ENCODE measurements at places on chromosomes 4 and X.

DNA sequence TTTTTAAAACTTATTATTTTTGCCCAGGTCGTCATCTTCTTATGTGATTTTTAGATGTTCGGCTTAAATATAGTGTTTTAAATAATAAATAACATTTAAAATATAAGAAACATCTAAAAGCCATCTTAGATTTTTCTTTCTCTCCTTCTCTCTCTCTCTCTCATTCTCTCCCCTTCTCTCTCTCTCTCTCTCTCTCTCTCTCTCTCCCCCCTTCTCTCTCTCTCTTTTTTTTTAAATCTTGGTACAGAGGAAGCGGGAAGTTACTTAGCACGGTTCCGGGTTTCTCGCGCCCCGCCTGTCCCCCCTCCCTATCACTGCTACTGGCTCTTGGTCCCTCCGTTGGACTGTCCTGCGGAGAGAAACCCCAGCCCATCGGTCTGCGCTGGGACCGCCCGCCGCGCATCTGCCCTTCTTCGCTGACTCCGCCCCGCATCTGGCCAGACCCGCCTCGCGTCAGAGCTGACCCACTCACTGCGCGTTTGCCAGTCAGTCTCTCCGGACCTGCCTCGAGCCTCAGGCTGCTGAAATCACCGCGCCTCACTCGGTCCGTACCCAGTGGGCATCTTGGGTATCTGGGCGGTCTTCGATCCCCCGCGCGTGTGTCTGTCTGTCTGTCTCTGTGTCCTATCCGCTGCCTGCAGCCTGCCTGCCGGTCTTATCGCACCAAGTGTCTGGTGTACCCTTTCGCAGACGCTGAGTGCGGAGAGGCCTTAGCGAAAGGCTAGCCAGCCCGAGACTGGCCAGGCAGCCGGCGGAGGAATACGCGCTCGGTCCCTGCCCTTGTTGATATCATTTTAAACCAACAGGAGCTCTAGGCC lies at the start of gene PABPC5:
TSS of gene PABPC5 (plus strand) at position 489 of the 818 bp plus-strand sequence. CDS start 739 bp downstream, outside the sequence.
- peaks cover 4% of the 10 kb centered on the region for H3K4me1 ChIP-seq
- H3K4me3 ChIP-seq = peak within 1 kb of the TSS; percentile 15
- H3K36me3 ChIP-seq = no peaks in the 10 kb centered on the region
- no peak within 1 kb of the TSS for H3K27ac ChIP-seq
- H3K27me3 ChIP-seq = peaks cover 26% of the 10 kb centered on the region

GRCh38 chrX:126265116-126265515 lies 99.0 kb upstream of the DCAF12L2 start:
- H3K27me3 ChIP-seq = no peaks in the 10 kb centered on the region
- H3K4me3 ChIP-seq = no peak overlapping the region
- H3K27ac ChIP-seq = no peak overlapping the region
- no peaks in the 10 kb centered on the region for H3K4me1 ChIP-seq
- DNase-seq = no peak
- H3K36me3 ChIP-seq = no peaks in the 10 kb centered on the region

GRCh38 chrX:138931212-138931611 lies 219.7 kb upstream of the FGF13 start:
- peaks cover 31% of the 10 kb centered on the region for H3K27me3 ChIP-seq
- H3K4me1 ChIP-seq = no peaks in the 10 kb centered on the region

GRCh38 chr4:24774452-24774851 lies 20.9 kb upstream of the SOD3 start:
- peaks cover 3% of the 10 kb centered on the region for H3K27me3 ChIP-seq
- DNase-seq = no peak
- no peaks in the 10 kb centered on the region for H3K36me3 ChIP-seq
- peaks cover 7% of the 10 kb centered on the region for H3K4me1 ChIP-seq
- no peak overlapping the region for H3K27ac ChIP-seq
- H3K4me3 ChIP-seq = no peak overlapping the region

DNA sequence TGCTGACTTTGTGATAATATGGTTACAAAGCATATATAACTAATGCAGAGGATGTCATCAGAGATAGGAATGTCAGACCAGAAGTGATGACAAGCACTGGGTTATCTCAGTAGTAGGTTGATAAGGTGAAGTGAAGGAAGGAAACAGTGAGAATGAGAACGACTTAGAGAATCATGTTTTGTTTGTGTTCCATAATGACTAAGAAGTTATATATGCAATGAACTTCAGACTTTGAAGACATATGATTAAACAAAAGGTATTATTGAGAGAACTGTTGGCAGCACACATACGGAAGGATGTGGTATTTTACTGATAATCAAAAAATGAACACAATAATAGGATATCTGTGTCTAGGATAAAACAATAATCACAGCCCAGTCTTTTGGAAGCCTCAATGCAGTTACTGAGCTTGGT lies 18.3 kb upstream of the HHIP start:
- no peaks in the 10 kb centered on the region for H3K4me1 ChIP-seq
- peaks cover 3% of the 10 kb centered on the region for H3K27me3 ChIP-seq
- no peak for DNase-seq
- no peaks in the 10 kb centered on the region for H3K36me3 ChIP-seq

DNA sequence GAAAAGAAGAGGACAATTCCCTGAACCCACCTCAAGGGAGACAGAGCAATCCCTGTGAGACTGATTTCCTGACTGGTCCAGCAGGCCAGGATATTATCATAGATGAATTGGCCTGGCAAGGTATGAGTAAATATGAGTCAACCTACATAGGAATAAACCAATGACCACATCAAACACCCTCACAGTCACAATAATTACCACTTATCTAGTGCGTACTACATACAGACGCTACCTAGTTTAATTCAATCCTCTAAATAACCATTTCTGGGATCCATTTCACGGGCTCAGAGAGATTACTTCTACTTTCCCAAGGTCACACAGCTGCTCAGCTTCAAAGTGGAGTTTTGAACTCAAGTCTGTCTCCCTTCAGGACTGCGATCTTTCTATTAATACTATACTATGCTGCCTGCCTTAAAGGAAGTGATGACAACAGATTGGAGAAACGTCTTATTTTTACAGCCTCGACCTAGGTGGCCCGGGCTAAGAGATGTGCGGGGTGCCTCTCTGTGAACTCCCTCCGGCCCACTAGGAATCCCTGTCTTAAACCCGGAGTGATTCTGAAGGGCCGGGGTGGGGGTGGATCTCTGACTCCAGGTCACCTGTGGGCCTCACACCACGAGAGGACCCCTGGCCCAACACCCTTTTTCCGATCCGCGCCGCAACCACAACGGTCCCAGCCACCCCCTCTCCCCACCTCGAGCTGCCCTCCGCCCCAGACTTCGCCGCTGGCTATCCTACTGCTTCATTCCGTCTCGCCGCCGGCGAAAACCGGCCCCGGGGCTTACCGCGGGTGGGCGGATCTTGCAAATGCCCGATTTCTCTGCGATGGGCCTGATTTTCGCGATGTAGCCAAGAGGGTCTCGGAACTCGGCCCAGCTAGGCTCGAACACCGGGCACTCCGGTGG lies 800 bp downstream of the KDM5C start:
- DNase-seq = no peak
- H3K27me3 ChIP-seq = no peaks in the 10 kb centered on the region
- peak overlapping the region; percentile 92 for H3K4me3 ChIP-seq
- peaks cover 59% of the 10 kb centered on the region for H3K36me3 ChIP-seq
- peak overlapping the region; percentile 100 for H3K27ac ChIP-seq

DNA sequence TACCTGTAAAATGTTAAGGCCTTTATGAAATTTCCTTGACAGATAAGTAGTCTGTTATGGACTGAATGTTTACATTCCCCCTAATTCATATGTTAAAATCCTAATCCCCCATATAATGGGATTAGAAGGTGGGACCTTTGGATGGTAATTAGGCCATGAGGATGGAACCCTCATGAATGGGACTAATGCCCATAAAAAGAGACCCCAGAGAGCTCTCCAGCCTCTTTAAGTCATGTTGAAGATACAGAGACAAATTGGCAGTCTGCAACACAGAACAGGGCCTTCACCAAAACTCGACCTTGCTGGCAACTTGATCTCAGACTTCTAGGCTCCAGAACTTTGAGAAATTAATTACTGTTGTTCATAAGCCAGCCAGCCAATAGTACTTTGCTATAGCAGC lies 1344.5 kb upstream of the PCDH7 start:
- H3K27me3 ChIP-seq = no peaks in the 10 kb centered on the region
- H3K4me1 ChIP-seq = no peaks in the 10 kb centered on the region
- H3K36me3 ChIP-seq = no peaks in the 10 kb centered on the region
- H3K27ac ChIP-seq = no peak overlapping the region

DNA sequence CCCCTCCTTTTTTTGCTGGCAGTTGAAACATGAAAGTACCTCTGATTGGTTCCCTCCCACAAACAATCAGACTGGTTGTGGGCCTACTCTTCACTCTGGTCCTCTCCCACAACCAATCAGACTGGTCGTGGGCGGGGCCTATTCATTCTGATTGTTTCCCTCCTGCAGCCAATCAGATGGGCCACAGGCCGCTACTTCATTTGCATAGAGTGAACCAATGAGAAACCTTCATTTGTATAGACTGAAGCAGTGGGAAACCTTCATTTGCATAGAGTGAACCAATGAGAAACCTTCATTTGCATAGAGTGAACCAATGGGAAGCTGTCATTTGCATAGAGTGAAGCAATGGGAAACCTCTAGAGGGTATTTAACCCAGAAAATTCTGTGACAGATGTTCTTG lies 55.2 kb downstream of the TRMT44 start:
- no peak for DNase-seq
- peaks cover 3% of the 10 kb centered on the region for H3K36me3 ChIP-seq
- no peaks in the 10 kb centered on the region for H3K4me1 ChIP-seq
- no peak overlapping the region for H3K27ac ChIP-seq
- no peaks in the 10 kb centered on the region for H3K27me3 ChIP-seq
- no peak overlapping the region for H3K4me3 ChIP-seq

GRCh38 chrX:137032841-137033773 lies 688 bp downstream of the GPR101 start:
- no peak overlapping the region for H3K27ac ChIP-seq
- no peaks in the 10 kb centered on the region for H3K36me3 ChIP-seq
- peaks cover 6% of the 10 kb centered on the region for H3K4me1 ChIP-seq
- H3K4me3 ChIP-seq = no peak overlapping the region
- H3K27me3 ChIP-seq = peaks cover 73% of the 10 kb centered on the region

GRCh38 chr4:2879026-2879425 lies 35.4 kb downstream of the ADD1 start:
- peaks cover 72% of the 10 kb centered on the region for H3K36me3 ChIP-seq
- no peaks in the 10 kb centered on the region for H3K27me3 ChIP-seq
- peaks cover 33% of the 10 kb centered on the region for H3K4me1 ChIP-seq
- peak overlapping the region; percentile 82 for H3K27ac ChIP-seq

DNA sequence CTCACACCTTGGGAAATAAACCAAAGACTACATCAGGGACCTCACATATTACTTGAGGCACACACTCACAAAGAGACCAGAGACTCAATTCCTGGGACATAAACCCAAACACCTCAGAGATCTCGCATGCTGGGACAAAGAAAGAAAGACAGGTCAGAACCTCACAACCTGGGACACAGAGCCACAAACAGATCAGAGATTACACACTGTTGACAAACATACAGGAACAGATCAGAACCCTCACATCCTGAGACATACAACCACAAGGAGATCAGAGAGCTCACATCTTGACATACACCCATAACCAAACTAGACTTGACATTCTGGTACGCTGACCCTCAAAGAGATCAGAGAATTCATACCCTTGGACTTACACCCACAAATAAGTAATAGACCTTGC lies 17.3 kb downstream of the SUV39H1 start:
- DNase-seq = no peak
- no peak overlapping the region for H3K4me3 ChIP-seq
- H3K27me3 ChIP-seq = peaks cover 33% of the 10 kb centered on the region
- H3K27ac ChIP-seq = peak overlapping the region; percentile 63
- H3K4me1 ChIP-seq = peaks cover 72% of the 10 kb centered on the region

DNA sequence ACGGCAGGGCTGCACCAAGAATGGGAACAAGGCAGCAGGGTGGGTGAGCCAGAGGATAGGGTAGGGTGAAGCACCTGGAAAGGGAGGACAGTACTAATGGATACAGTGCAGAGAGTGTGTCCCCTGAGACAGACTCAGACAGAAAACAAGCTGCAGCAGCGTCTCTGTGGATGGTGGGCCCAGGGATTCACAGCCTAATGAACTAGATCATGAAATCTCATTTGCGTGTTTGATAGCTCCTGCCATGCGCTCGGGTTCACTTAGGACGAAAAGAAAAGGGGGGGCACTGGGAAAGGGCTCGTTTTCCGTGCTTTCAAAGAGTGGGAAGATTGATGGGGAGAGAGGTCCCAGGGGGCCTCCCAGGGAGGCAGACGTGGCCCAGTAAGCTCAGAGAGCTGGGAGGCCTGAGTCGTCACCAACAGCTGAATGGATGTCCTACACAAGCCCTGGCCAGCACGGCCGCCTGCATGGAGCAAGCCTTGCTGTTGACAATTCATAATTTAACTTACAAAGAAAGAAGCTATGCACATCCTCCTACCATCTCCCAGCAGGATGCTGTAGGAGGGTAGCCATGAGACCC lies 446.9 kb downstream of the BCOR start:
- peaks cover 50% of the 10 kb centered on the region for H3K27me3 ChIP-seq
- no peak overlapping the region for H3K4me3 ChIP-seq
- peaks cover 7% of the 10 kb centered on the region for H3K4me1 ChIP-seq
- H3K27ac ChIP-seq = no peak overlapping the region
- H3K36me3 ChIP-seq = no peaks in the 10 kb centered on the region

- no peaks in the 10 kb centered on the region for H3K27me3 ChIP-seq
- no peaks in the 10 kb centered on the region for H3K36me3 ChIP-seq
- no peak overlapping the region for H3K4me3 ChIP-seq
- no peak overlapping the region for H3K27ac ChIP-seq
- DNase-seq = no peak
Measured at GRCh38 chr4:30856795-30857564, 136.8 kb downstream of the PCDH7 start.

DNA sequence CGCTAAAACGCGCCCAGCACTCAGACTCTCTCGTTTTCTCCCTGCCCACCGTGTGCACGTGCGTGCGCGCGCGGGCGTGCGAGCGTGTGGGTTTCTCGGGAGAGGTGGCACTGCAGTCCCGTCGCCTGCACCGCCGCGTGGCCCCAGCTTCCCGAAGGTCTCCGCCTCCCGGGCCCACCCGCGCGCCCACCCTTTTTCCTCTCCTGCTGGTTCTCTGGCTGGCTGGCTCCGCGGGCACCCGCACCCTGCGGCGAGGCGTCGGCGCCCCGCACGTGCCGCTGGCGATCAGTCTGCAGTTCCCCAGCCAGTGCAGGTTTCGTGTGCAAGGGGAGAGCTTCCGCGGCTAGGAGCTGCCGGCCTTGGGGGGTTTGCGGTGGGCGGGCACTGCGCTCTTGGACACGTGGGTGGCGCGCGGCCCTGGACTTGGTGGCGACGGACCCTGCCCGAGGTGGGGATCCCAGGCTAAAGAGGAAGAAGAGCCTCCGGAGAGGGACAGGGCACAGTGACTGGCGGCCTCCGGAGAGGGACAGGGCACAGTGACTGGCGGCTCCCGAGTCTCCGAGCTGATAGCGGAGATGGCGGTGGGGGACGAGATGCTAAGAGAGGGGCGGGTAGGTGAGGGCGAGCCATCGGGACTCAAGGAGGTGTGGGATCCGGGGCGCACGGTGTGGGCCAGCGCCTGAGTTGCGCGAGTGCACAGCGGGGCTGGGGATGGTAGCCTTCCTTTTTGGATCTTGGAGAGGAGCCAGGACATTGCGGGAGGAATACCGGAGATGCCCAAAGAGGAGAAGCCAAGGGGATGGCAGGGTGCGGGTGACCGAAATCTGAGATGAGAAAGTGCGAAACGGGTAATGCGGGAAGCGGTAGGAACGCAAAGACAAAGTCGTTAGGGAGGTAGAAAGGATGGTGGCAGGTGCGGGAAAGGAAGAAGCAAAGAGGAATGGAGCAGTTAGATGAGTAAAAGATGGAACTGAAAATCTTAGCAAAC lies at the start of gene FAM184B:
TSS of gene FAM184B (minus strand) at position 322 of the 988 bp plus-strand sequence. CDS start 322 bp downstream, outside the sequence.
- H3K27ac ChIP-seq = no peak within 1 kb of the TSS
- no peaks in the 10 kb centered on the region for H3K36me3 ChIP-seq
- DNase-seq = peak; percentile 36
- H3K4me3 ChIP-seq = peak within 1 kb of the TSS; percentile 45
- peaks cover 46% of the 10 kb centered on the region for H3K27me3 ChIP-seq

All from activated T-cell treated with anti-CD3 and anti-CD28 coated beads, Interleukin-2, amount 50 U/mL, for 24 hours (primary cell).